ENCODE measurements at places on chromosomes 11 and 22. TPM values are rescaled to one million over a fixed set of nuclear protein-coding genes. Genes with fewer than 3 reads are reported as not detected.

Gene ABCG4
- 3.0 TPM for total RNA-seq

Gene RASGRP2
- total RNA-seq, result 22.9 TPM

Gene RIMBP3C
- 0.49 TPM for total RNA-seq

Gene MFNG
- 1.5 TPM for total RNA-seq

Gene PAAF1
- 15.2 TPM for total RNA-seq

Gene SLCO2B1
- 10.3 TPM for total RNA-seq

Gene FGF19
- total RNA-seq, result not detected

Gene MB
- not detected for total RNA-seq

Gene TMEM41B
- total RNA-seq, result 37.4 TPM

Gene RAG2
- total RNA-seq, result not detected

Gene MOGAT2
- total RNA-seq, result 0.25 TPM

Gene FAM180B
- total RNA-seq, result 0.25 TPM

Gene OR10G4
- total RNA-seq, result not detected

Gene SMIM38
- total RNA-seq, result 0.49 TPM

Gene CDC45
- 0.49 TPM for total RNA-seq

Gene APOL3
- total RNA-seq, result 1.2 TPM

Gene RFPL1
- not detected for total RNA-seq

Gene MAJIN
- total RNA-seq, result not detected

Gene MN1
- 64.2 TPM for total RNA-seq

Gene CLMP
- 65.9 TPM for total RNA-seq

Gene TMEM218
- total RNA-seq, result 19.9 TPM

Gene CCDC157
- 3.4 TPM for total RNA-seq

Gene WT1
- total RNA-seq, result not detected

Gene IGSF9B
- total RNA-seq, result 6.9 TPM

Gene TREH
- total RNA-seq, result not detected

Gene MAPK8IP1
- 75.0 TPM for total RNA-seq

Gene FOSL1
- total RNA-seq, result not detected

Gene OR51A4
- not detected for total RNA-seq

Gene PANX3
- total RNA-seq, result 0.25 TPM

Gene RPS13
- total RNA-seq, result 986 TPM

Gene LRRC56
- 0.98 TPM for total RNA-seq

Gene EED
- 25.6 TPM for total RNA-seq

Gene GAL3ST1
- total RNA-seq, result 0.74 TPM

Gene CYB5R2
- 2.2 TPM for total RNA-seq

Gene POU2AF2
- total RNA-seq, result not detected

Gene UBQLNL
- under 0.01 TPM for total RNA-seq

Gene OVOL1
- total RNA-seq, result under 0.01 TPM

Gene IL10RA
- total RNA-seq, result 1.2 TPM

Gene PTPRCAP
- total RNA-seq, result not detected

Gene LRRC74B
- not detected for total RNA-seq

Gene OR51I1
- total RNA-seq, result not detected

Gene SH3BP1
- total RNA-seq, result 0.49 TPM

Gene KCNQ1OT1
- total RNA-seq, result 2.0 TPM

Gene TMEM86A
- total RNA-seq, result 4.2 TPM

Gene PHOX2A
- not detected for total RNA-seq

Gene KRTAP5-1
- not detected for total RNA-seq

Gene OR5A1
- total RNA-seq, result not detected

Gene SPON1
- 36.4 TPM for total RNA-seq
